Inflammatory macrophage (primary cell): ENCODE measurements at places on chromosomes 5 and 9.
A peak's percentile ranks its signal among the peaks of the same experiment; 100 is the strongest.

DNA sequence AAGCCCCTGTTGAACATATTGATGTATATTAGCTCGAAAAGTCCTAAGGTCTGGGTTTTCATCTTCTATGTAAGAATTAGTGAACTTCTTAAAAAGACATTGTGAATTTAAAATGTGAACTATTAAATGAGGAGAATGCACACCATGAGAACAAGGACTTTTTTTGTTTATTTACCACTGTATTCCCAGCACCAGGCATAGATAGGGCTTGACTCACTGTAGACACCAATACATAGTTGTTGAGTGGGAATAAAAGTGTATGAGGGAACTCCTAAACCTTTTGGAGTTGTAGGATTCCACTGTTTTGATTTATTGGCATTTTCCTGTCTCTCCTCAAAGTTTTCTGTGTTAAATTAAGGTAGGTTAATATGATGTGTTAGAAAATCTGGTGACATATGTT is 40.3 kb downstream of the NNT start:
- no peak for DNase-seq

DNA sequence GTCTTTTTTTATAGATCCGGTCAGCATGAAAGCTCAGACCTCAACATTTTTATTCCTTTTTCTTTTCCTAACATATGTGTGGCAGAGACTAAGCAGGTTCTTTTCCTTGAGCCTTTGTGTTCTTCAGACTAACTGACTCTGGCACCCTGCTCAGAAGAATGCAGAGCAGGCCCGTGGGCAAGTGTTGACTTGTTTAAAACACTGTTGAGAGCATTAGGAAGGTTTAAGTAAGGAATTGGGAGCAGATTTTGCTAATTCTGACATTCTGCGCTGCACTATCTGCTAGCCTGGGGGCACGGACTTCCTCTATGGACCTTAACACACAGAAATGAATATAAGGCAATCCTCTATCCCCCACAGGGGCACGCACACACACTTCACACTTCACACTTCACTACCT is 182.5 kb upstream of the PIK3R1 start:
- DNase-seq, result no peak

DNA sequence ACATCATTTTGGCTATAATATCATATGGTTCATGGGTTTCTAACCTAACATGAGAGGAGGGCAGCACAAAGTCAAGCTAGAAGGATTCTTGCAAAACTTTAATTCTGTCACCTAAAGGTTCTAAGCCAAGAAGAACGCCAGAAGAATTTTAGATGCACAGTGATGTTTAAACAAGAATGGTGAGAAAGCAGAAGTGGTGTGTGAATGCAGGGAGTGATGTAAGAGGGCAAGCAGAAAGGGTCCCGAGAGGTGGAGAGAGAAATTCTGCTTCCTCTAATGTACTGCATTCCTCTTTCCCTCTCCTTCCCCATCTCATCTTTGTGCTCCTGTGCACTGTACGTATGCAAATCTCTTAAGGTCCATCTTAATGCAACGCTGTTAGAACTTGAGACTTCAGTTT is 2.1 kb upstream of the TRMO start:
- peak; percentile 31 for DNase-seq

- DNase-seq, result peak; percentile 65
Observed at GRCh38 chr9:123749580-123750202, 180.2 kb downstream of the DENND1A start.

GRCh38 chr9:124110307-124110915 is 98.8 kb downstream of the LHX2 start:
- DNase-seq, result peak; percentile 56

DNA sequence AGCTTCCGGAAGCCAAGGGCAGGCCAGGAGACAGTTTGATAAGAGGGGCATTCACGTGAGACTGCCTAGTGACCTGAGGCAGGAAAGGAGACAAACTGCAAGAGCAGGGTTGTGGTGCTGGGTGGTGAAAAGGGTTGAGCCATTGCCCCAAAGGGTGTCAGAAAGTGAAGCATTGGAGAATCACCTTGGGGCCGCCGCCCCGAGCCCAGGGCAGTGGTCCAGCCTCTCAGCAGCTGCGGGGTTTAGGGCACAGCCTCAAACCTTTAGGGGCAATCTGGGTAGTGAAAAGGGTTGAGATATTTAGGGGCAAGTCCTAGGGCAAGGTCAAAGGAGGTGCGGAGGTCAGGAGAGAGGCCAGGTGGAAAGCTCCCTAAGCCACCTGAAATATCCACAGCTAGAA is 10.4 kb upstream of the ANKRD33B start:
- DNase-seq, result no peak

DNA sequence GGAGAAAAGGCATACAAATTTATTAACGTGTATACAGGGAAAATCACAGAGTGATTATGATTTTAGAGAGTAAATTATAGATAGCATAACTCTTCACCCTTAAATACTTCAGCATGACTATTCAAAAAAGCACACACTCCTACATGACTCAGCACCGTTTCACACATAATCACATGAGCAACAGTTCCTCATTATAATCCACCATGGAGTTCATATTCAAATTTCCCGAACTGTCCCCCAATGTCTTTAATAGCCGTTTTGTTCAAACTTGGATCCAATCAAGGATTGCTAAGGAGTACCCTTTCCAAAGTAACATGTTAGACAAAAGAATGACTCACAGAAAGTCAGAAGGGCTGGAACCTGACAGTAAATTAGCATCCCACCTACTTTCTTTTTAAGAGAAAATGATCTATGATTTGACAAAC is 32.1 kb downstream of the RAPGEF1 start:
- peak; percentile 87 for DNase-seq

DNA sequence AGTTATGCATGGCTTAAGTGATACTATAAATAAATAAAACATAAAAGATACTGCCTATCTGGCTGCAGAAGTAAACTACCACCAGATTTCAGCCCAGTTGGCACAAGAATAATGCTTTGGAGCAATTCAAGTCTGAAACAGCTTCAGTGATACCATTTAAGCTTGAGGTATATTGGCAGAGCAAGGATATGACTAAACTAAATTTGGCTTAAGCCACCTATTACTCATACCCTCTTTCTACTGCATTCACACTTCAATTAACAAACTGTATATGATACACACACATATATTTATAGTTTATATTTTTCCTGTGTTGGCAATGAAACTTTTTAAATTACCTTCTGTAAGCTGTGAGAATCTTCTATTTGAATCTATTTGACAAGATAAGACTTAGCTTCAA is 431.9 kb downstream of the ANXA1 start:
- no peak for DNase-seq

DNA sequence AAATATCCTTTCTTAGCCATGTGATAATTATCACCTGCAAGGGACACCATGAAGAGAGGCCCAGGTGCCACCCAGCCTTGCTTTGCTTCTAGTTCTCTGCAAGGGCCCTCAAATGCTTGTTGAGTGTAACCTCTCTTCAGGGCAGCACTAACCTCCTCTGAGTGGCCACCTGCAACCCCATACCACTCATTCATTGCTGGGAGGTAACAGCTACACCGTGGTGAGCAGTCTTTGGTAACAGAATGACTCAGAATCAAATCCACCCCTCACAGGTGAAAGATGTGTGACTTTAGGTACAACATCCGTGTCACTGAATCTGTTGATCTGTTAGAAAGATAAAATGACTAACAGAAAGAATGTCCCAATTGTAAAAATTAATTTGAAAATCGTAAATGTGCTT is 365.1 kb upstream of the TRPC7 start:
- no peak for DNase-seq

DNA sequence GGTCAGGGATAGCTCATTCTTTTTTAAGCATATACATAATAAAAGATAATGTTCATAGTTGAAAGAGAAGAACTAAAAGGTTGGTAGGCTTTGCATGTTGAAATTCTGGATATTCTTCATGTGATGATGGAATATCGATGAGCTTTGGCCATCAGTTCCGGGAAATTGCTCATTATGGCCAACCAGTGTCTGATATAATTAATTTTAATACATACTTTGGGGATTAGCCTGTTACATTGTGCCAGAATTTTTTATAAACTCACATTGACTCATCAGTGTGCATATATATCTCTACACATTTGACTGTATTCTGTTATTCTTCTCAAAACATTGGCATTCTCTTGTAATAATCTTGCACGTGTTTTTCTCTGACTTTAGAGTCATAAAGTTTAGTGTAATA is 84.3 kb downstream of the NNT start:
- no peak for DNase-seq

GRCh38 chr9:69649566-69650250 is 22.5 kb downstream of the APBA1 start:
- no peak for DNase-seq

- peak; percentile 52 for DNase-seq
Observed at GRCh38 chr5:116068028-116068632, 16.7 kb upstream of the COMMD10 start.

GRCh38 chr5:151617841-151618710 is 26.9 kb upstream of the FAT2 start:
- DNase-seq, result no peak

GRCh38 chr9:126499911-126500599 is 113.7 kb upstream of the LMX1B start:
- DNase-seq, result no peak

GRCh38 chr9:132040808-132041207 is 38.9 kb downstream of the MED27 start:
- DNase-seq, result no peak

- DNase-seq, result no peak
Observed at GRCh38 chr9:92970467-92970923, 23.2 kb downstream of the FGD3 start.

GRCh38 chr5:88675168-88675707 is 207.7 kb downstream of the MEF2C start:
- no peak for DNase-seq

- DNase-seq, result peak; percentile 51
Observed at GRCh38 chr5:91382530-91383026, 539 bp downstream of the ARRDC3 start.

DNA sequence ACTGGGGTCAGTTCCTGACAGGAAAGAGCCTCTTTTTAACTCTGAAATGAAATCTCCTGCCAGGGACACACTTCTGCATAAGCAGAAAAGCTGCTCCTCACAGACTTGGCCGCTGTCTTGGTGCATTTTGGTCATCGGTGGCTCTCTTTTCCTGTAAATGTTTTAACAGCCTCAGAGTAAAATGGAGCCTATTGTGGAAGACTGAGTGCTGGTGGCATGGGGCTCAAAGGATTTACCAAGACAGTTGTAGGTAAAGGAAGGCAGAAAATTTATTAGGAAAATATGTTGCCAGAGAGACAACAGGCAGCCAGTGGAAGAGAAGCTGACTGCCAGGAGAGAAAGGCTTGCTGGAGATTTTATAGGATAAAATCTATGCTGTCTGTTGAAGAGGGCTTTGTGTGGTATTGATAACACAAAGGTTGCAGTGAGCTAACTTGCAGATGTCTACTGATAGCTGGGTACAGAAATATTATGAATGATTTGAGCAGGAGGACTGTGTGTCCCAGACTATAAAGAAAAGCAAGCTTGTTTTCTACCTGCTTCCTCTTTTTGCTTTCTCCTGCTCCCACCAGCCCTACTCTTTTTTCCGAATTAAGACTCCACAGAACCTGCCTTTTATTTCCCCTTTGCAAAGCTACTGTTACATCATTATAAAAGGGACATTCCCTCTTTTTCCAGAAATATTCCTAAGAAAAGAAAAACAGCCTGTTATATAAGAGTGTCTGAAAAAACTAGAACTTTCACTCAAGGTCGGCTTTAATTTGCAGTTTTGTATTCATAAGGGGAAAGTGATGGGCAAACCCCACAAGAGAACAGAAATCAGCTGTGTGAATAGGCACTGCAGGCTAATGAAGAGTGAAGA is 27.9 kb upstream of the IFNA14 start:
- DNase-seq, result no peak

DNA sequence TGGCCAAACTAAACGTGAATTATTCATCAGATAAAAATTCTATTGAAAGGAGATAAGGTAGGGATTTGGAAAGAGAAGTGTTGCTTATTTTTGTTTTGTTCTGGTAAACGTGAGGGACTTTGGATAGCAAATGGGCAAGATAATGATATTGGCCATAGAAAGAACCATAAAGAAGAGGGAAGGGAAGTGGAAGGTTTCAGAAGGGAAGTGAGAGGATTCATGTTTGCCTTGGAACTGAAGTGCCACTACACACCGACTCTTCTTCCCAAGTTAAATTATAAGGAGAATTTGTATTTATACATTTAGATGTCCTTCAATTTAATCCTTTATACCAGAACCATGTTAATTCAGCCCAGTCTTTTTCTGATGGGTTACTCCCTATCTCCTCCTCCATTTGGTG is 42.1 kb upstream of the TAF11L2 start:
- DNase-seq, result no peak

DNA sequence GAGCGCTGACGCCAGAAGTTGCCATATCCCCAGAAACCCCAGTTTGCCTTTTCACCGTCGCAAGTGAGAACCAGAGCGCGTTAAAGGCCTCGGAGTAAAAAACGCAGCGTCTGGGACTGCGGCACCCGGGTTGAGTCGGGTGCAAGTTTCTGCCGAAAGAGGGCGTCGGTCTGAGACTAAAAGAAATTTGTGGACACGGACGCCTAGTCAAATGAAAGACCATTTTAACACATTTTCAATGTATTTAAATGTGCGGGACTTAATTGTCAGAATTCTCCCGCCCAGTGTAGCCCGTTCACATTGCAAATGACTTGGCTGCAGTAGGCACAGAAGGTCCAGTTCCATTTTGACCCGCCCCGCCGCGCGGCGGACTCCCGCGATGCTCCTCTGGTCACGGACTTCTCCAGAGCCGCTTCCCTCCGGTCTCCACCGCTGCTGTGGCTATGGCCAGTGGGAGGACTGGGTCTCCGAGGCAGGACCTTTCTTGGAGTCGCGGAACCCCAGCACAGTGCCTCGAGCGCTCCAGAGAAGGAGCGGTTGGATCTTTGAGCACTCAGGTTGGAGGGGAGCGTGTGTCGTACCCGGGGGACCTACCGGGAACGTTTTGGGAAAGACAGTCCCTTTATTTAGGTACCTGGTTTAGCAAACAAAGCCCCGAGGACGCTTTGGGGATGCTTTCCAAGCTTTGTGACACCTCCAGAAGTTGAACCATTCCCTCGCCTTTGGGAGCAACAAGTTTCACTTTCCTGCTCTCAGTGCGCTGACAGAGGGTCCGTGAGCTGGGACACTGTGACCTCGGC is 1.2 kb upstream of the NPR3 start:
- DNase-seq, result peak; percentile 61

GRCh38 chr5:161547738-161548486 is 1.4 kb upstream of the GABRB2 start:
- no peak for DNase-seq
